ENCODE measurements at places on chromosomes 2 and 18.

DNA sequence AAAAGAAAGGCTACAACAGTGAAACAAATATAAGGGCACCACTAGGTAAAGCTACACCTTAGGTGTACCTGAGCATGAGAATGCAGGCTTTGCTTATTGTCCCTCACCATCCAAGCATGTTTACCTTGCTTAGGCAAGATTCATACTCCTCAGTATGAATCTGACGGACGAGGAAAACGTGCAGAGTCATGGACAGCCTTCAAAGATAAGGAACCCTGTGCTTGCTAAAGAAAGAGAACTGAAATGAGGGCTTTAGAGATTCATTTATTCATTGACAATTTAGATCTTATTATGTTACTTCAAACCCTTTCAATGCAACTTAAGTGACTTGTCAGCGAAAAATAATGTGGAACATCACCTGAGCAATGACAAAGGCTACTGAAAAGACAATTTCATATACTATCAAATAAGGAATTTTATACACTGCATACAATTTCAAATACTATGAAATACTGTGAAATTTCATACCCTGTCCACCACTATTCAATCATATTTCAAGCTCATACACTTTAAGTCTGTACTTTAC lies 21.7 kb downstream of the CLASP1 start:
- peak; percentile 33 for DNase-seq

- DNase-seq = no peak
These were observed 176.1 kb downstream of the CAPN13 start for GRCh38 chr2:30631051-30631671.

GRCh38 chr2:45782436-45782835 lies 131.0 kb downstream of the PRKCE start:
- DNase-seq = no peak

GRCh38 chr2:233219848-233220247 lies 31.6 kb upstream of the ATG16L1 start:
- DNase-seq = no peak

GRCh38 chr2:11923935-11924334 lies 177.5 kb downstream of the LPIN1 start:
- no peak for DNase-seq

DNA sequence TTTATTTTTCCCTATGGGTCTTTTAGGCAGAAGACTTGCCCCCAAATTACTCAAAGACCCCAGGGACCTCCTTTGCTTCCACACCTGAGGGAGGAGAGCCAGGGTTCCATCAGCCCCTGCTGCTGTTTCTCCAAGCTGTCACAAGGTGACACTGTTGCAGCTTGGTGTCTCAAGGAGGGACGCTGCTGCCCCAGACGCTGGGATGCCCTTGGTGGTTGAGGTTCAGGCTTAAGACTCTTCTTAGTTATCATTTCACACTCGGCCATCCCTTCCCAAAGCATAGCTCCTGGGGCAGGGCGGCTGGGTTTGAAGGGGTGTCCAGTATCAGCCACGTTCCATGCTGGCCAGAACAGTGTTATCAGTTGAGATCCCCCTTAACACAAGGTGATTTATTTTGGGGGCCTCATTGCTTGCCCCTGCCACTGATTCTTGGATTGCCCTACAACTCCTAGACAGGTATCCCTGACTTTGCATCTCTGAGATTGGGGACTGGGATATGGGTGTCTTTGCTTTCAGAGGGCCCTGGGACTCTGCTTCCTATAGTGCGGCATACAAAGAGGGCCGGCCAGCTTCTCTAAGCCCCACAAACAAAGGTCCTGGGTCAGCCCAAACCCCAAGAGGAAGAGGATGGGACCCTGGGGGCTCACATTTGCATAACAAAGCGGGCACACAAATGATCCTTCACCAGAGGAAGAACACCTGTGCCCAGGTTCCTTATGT lies 22.7 kb downstream of the GPR55 start:
- DNase-seq = peak; percentile 84

DNA sequence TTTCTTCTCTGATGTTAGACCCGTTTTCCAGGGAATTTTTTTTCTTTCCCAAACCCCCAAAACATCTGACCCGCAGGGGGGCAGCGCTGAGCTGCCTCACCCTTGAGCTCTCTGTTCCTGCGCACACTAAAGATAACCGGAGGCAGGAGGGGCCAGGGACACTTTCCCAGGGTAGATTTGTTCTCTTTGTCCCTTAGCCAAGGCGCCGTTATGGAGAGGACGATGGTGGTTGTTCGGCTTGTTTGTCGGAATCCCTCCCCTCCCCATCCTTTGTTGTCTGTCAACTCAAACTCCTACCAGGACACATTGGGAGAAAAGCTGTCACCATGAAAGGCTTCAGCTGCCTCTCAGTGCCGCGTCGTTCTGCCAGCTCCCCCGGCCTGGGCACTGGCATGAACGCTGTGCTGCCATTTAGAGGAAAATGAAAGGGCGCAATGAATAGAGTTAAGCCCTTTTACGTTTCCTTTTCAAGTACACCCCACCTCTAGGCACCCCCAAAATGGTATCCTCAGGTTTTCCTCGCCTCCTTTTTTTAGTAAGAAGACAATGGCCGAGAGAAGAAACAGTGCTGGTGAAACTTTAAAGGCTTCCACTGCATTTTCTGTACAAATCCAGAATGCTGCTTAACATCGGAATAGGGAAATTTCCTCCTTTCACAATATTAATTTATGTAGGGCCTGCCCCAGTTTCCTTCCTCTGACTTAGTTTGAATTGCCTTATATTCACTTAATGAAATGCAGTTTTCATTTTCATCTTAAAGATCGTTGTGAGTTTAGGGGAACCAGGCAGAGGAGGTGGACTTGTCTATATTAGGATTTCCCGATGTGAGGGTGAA lies 62.1 kb downstream of the RND3 start:
- DNase-seq = peak; percentile 12

- DNase-seq = peak; percentile 71
These were observed 15.6 kb upstream of the RMND5A start for GRCh38 chr2:86704459-86704971.

- DNase-seq = peak; percentile 93
These were observed 26.5 kb downstream of the CRACDL start for GRCh38 chr2:98909317-98910211.

DNA sequence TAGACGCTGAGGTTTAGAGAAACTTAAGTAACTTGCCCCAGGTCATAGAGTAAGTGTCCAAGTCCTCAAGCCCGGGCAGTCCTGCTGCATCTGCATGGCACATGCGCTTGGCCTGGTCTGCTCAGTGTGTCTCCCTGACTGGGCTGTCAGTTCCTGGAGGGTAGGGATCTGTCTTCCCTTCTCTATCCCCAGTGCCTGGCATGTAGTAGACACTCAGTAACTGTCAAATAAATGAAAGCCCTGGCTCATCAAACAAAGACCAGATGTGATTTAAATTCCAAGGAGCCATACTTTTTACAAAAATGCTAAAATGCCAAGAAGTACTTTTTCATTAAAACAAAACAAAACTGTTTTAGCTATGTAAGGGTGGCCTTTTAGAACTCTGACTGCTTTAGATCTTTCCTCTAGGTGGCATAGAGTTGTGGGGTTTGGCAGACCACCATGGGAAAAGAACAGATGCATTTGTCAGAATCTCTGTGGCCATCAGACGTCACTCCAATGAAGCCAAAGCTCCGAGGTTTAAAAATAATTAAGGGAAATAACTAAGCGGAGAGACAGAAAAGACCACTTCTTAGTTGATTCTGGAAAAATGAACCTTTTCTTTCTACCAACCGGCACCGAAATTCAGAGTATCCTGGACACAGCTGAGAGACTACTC lies 34.0 kb downstream of the EPAS1 start:
- no peak for DNase-seq

GRCh38 chr2:148508878-148509287 lies 135.7 kb upstream of the EPC2 start:
- DNase-seq = no peak

GRCh38 chr2:66433695-66433944 lies 1.3 kb upstream of the MEIS1 start:
- DNase-seq = no peak

DNA sequence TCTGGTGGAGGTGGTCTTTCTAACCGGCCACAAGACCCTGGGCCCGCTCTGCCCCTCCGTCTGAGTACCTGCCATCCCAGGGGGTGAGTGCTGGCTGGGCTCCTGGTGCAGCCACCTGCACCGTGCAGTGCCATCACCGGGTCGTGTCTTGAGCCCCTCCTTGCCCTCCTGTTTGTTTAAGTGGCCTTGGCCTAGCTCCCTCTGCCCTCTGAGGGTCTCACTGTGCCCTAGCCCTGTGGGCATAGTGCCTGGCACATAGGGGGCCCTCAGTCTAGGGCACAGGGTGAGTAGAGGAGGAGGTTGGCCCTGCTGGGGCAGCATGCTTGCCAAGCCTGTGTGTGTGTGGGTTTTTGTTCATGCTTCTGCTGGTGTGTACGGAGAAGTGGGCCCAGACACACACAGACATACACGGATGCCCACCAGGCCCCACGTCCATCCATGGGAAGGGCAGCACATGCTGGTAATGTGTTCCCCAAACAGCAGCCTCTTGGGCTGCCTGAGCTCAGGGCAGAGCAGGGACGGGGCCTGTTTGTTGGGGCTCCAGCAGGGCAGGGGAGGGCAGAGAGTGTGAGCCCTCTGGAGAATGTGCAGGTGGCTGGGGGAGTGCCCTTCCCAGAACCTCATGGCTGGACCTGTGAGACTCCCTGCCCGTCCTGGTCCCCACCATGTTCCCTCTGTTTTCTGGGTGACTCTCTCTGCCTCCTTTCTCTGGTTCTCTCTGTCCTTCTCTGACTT lies 94.6 kb downstream of the GLI2 start:
- DNase-seq = no peak

DNA sequence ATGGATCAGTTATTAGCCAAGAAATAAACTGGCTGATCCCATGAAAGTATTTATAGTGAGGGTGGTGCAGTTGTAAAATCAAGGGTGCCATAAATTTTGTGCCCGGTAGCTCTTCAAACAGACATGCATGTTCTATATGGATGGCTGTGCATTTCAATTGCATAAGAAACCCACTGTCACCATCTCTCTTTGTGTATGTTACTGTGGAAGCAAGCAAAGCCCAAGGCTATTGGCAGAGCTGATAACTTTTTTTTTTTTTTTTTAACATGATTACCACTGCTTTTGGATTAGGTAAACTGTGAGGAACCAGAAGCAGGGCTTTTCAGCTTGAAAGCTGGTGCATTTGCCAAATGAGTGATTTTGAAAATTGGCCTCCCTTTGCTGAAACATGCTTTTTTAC lies 332.6 kb downstream of the SOX11 start:
- DNase-seq = no peak

GRCh38 chr2:130355578-130356431 lies at the start of gene PTPN18:
TSS of gene PTPN18 (plus strand) at chr2:130356056. CDS start at chr2:130356108, 52 bp downstream.
- peak; percentile 88 for DNase-seq

DNA sequence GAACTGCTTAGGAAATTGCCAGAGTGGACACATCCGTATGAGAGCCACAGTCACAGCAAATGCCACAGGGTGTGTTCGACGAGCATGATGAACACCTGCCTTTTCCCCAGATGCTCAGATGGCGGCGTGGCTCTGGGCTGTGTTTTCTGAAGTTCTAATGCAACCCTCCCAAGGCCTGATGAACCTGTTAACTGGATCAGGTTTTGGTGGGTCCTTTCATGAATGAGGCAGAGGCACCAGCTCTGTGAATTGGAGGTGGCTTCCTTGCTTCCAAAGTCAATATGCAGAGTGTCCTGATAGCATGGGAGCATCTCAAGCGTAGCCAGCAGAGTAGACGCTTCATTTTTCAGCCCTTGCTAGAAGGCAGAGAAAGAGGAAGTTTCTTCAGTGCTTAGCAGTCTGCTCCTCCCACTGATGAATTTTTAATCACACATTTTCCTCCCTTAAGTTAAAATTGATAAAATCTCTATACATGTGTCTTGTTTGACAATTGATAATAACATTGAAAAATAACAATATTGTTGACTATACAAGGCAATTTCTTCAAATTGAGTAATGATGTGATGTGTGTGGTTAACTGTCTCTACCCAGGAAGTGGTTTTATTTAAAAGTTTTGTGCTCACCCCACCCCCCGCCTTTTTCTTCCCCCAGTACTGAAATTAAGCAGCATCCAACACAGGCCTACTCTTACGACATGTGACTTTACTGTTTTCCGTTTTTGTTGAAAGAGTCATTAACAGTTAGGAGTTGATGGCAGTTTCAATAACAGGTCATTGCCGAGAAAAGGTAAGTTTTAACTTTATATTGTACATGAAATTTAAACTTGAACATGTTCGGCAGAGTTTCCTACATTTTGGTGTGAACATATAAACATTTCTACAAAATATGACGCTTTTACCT lies at the start of gene ARHGAP15:
Gene ARHGAP15, plus strand, starts transcription at position 739 of the 900 bp plus-strand sequence.
- no peak for DNase-seq

GRCh38 chr2:10362096-10362897 lies 59.6 kb downstream of the HPCAL1 start:
- no peak for DNase-seq

DNA sequence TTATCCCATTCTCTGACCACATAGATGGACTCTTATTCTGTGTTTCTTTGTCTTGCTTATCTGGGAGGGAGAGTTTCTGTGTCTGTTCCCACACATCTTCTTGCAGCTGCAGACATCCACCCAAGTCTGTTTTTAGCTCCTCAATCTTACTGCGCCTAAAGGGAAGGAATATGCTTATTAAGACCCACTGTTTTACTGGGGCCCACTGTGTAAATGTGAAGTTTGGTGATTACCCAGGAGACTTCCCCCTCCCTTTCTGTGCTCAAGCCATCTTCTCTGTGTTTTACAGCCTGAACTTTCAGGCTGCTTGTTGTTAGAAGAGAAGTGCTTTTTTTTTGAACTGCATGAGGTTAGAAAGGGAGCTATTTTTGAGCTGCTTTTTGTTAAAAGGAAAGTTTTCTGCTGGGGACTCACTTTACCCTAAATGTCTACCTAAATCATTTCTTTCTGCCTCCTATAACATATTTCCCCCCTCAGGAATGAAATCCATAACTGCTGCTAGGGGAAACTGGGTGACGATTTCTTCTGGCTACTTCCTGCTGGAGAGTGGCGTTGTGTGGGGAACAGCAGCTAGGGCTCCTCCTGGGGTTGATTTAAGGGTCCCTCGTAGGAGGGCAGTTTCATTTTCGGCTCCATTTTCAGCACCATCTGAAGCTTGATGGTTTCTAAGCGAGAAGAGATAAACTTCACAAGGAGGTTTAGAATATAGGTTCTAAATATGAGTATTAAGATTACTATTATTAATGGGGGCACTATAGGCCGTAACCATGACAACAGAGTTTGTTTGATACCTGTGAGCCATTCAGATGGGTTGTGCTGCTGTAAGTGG lies 39.5 kb upstream of the GMCL1 start:
- peak; percentile 33 for DNase-seq

DNA sequence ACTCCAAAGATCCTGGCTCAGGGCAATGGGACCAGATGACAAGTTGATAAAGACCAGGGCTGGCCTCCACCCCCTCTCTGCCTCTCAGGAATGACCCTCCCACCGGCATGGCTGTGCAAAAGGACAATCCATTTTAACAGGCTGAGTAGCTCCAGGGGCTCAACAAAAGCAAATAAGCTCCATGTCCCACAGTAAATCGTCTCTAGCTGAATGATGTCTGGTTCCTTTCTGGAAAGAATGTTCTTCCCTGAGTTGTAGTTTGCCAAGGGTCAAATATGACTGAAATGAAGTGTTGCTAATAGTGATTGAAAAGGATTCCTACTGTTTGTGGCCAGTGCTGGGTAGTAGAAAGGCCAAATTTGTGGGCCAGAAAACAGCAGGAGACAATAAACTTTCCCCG lies 434.4 kb upstream of the ETAA1 start:
- DNase-seq = no peak

GRCh38 chr18:49025426-49025766 lies 74.6 kb upstream of the SMAD7 start:
- no peak for DNase-seq
